ENCODE measurements at places on chromosomes 16 and 17.

DNA sequence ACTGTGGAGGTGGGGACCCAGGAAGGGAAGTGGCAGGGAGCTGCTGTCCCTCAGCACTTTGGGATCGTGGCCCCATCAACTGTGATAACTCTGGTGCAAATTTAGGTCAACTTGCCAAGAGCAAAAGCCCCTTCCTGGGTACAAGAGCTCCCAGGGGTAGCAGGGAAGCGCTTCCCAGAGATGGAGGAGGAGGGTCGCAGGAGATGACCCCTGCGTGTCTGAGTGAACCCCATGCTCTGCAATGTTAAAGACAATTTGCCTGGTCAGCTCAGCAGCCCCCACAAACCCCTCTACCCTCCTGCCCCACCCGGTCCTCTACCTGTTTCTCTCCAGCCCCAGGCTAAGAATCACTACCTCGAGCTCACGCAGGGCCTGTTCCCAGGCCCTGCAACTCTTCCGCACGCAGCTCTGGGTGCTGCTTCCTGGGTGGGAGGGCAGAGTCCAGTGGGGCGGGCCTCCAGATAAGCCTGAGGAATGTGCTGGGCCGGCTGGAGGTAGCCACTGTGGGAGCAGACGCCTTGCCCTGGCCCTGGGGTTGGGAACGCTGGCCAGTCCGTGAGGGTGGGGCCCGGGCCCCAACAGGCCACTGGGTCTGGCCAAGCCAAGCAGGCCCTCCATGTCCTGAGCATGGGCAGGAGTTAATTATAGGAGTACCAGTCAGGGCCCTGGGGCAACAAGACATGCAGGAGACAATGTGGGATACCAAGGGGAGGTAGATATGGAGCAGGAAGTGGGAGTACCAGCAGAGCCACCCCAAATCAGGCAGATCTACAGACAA lies 6.1 kb downstream of the DOK4 start:
- peak overlapping the region; percentile 77 for H3K27ac ChIP-seq
- H3K27me3 ChIP-seq = no peaks in the 10 kb centered on the region
- DNase-seq = no peak
- peaks cover 68% of the 10 kb centered on the region for H3K4me1 ChIP-seq
- H3K36me3 ChIP-seq = no peaks in the 10 kb centered on the region
- H3K4me3 ChIP-seq = peak overlapping the region; percentile 35

DNA sequence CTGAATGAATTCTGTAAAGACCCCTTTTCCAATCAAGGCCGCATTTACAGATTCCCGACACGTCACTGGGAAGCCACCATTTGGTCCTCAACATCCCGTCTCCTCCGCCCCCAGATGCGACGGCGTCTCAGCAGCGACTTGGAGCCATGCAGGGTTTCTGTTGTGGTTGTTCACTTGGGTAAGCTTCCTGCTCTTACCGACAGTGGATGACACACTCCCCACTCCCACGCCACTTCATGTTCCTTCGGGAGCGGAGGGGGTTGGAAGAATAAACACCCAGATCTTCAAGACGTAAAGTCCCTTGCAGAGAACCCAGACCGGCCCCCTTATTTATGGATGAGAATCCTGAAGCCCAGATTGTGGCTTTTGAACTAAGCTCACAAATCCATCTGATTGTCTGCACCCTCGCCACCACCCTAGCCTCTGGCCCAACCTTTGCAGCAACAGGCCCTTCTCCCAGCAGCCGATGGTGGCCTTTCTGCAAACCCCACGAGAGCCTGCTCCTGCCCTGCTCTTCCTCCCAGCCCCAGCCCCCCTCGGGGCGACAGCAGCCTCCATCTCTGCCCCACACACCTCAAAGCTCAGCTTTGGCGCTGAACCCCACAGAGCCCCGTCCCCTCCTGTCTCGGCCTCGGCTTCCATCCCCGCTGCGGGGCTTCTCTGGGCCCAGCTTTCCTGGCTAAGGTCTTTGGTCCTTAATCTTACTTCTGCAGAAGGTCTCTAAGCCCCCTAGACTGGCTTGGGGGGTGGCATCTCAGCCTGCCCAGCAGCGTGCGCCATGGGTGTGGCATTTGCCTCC lies 19.0 kb upstream of the OSGIN1 start:
- H3K27ac ChIP-seq = no peak overlapping the region
- no peaks in the 10 kb centered on the region for H3K27me3 ChIP-seq

DNA sequence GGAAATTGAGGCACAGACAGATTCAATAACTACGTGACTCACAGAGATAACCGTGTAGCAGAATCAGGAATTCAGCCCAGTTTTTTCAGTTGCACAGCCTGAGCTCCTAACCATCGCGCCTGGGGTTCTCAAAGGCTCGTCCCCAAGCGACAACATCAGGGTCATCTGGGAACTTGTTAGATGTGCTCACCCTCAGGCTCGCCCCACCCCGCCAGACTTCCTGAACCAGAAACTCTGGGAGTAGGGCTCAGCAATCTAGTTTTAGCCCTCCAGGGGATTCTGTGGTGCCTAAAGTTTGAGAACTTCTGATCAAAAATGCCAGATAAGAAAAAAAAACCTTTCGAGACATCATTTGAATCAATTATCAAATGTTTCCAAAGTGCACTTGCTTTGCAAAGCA lies 559.8 kb downstream of the WWOX start:
- no peaks in the 10 kb centered on the region for H3K36me3 ChIP-seq
- no peak overlapping the region for H3K4me3 ChIP-seq
- H3K4me1 ChIP-seq = no peaks in the 10 kb centered on the region
- H3K27me3 ChIP-seq = no peaks in the 10 kb centered on the region
- DNase-seq = no peak
- no peak overlapping the region for H3K27ac ChIP-seq

DNA sequence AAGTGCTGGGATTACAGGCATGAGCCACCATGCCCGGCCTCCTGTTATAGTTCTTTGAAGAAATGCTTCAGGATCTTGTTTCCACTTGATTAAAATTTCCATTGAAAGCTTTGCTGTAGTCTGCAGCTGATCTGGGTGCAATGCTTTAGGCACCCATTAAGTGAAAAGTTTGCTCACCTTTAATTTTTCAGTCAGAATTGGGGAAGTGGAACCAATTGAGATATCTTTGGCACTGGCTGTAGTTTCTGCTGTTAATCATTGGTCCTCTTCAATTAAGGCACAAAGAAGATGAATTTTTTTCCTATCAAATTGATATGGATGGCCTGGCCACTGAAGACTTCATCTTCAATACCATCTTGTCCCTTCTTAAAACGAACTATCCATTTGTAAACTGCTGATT lies 336.1 kb upstream of the TBX2 start:
- no peaks in the 10 kb centered on the region for H3K36me3 ChIP-seq
- no peaks in the 10 kb centered on the region for H3K27me3 ChIP-seq
- H3K27ac ChIP-seq = no peak overlapping the region

DNA sequence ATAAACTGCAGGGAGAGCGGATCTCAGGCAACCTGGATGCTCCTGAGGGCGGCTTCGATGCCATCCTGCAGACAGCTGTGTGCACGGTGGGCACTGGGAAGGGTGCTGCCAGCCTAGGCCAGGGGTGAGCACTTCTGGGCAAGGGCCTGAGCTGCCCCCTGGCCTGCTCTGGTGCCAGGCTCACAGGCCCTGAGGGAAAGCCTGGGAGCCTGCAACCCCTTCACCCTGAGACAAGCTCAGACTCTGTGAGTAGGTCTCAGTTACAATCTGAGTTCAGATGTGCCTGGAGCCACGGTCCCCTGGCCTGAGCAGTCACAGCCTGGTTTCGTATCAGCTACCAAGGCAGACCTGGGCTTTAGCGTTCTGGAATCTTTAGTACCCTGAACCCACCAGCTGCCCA lies 8.1 kb downstream of the ITGB4 start:
- H3K4me1 ChIP-seq = no peaks in the 10 kb centered on the region
- DNase-seq = no peak
- no peaks in the 10 kb centered on the region for H3K27me3 ChIP-seq
- peaks cover 32% of the 10 kb centered on the region for H3K36me3 ChIP-seq
- H3K27ac ChIP-seq = no peak overlapping the region

DNA sequence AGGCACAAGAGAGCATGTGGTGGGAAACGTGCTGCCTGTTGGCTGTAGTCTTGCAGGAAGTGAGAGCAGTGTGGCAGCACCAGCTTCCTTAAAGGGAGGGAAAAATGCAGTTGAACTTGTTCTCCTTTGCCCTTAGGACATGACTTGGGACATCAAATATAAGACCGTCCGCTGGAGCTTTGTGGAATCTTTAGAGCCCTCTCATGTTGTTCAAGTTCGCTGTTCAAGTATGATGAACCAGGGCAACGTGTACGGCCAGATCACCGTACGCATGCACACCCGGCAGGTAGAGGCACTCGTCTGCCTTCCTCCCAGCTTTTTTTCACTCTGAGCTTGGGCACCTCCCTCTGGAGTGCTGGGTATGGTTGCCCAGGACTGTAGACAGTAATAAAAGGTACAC lies 23.3 kb downstream of the GPR179 start:
- no peaks in the 10 kb centered on the region for H3K27me3 ChIP-seq
- H3K27ac ChIP-seq = peak overlapping the region; percentile 25
- DNase-seq = no peak
- no peak overlapping the region for H3K4me3 ChIP-seq
- H3K36me3 ChIP-seq = peaks cover 8% of the 10 kb centered on the region

DNA sequence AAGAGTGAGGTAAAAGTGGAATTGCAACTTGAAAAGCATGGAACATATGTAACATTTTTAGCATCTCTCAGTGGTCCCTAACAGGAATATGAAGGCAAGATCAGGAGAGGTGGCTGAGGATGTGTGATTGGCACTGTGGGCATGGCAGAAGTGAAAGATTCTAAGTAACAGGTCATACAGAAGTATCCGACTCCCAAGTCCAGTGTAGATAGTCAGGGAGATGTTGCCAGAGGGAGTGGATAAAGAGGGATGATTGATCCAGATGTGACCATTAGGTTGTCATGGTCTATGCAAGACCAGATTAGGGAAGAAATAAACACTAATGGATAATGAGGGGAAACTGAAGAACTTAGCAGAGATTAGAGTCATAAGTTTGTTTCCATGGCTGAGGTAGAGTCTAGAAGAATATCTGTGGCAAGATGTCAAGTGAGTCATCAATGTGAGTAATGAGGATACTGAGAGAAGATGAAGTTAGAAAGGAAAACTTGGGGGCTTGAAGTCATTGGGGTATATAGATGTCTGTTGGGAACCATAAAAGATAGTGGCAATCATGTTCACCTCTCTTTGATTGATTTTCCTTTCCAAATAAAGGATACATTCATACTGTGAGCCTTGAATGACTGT lies 23.9 kb upstream of the CAPNS2 start:
- H3K4me3 ChIP-seq = no peak overlapping the region
- no peaks in the 10 kb centered on the region for H3K4me1 ChIP-seq
- H3K27ac ChIP-seq = no peak overlapping the region

DNA sequence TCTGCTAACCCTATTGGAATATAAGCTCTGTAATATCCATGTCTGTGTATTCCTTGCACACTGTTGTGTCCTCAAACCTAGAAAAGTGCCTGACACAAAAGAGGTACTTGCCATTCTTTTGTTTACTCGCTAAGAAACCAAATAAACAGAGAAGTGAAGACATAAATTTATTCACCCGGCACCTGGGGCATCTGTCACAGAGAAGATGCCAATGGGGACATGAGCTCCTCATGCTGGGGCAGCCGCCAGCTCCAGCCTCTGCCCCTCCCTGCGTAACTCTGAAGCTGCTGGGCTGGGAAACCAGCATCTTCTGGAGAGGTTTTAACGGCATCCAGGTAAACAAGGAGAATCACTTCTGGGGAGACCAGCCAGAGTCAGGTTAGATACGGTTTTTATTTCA lies 15.1 kb upstream of the CDRT4 start:
- H3K27me3 ChIP-seq = no peaks in the 10 kb centered on the region
- H3K27ac ChIP-seq = no peak overlapping the region
- DNase-seq = no peak
- no peak overlapping the region for H3K4me3 ChIP-seq
- H3K36me3 ChIP-seq = no peaks in the 10 kb centered on the region
- H3K4me1 ChIP-seq = peaks cover 8% of the 10 kb centered on the region

GRCh38 chr17:59897090-59897489 lies 4.2 kb downstream of the RPS6KB1 start:
- H3K27me3 ChIP-seq = no peaks in the 10 kb centered on the region
- no peak overlapping the region for H3K4me3 ChIP-seq
- H3K27ac ChIP-seq = no peak overlapping the region
- H3K36me3 ChIP-seq = peaks cover 13% of the 10 kb centered on the region
- peaks cover 19% of the 10 kb centered on the region for H3K4me1 ChIP-seq

DNA sequence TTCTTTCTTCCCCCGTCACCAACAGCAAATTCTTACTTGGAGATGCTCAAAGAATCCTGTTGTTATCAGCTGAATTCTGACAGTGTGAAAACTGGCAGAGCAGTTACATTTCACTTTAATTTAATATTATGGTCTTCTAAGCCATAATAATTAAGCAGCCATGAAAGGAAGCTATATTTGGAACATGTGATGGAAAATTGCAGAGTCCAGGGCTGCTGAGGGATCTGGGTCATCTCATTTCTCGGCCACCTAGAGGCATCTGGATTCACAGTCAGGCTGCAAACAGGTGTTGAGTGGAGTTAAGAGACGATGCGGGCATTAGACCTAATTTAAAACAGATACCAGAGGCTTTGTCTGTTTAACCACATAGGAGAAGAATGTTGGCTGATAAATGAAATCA lies 38.4 kb downstream of the CHD9NB start:
- H3K27ac ChIP-seq = no peak overlapping the region
- no peaks in the 10 kb centered on the region for H3K27me3 ChIP-seq
- no peak for DNase-seq
- H3K4me3 ChIP-seq = no peak overlapping the region
- no peaks in the 10 kb centered on the region for H3K4me1 ChIP-seq

DNA sequence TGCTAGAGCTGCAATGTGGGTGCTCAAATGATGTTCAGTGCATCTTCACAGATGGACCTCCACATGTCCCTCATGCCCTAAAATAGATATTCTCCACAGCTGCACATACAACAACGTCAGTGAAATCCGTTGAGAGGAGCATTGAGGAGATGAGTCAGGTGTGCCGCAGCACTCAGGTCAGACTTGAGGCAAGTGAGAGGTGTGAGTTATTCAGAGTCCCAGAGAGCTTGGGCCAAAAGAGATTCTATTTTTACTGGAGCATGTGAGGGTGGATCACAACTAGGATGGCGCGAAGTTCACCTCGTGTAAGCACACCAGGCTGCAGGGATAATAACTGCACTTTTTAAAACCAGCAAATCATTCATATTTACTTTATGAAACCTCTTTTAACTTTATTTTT lies 645.3 kb downstream of the MAF start:
- H3K4me3 ChIP-seq = no peak overlapping the region

GRCh38 chr16:73063854-73064211 lies 15.9 kb upstream of the ZFHX3 start:
- no peak overlapping the region for H3K27ac ChIP-seq
- no peak for DNase-seq
- H3K27me3 ChIP-seq = peaks cover 74% of the 10 kb centered on the region
- no peaks in the 10 kb centered on the region for H3K36me3 ChIP-seq

Measured in esophagus squamous epithelium (tissue), 5 donors.